Cortex of kidney (tissue), 1 donor: ENCODE measurements at places on chromosomes 4 and X.

DNA sequence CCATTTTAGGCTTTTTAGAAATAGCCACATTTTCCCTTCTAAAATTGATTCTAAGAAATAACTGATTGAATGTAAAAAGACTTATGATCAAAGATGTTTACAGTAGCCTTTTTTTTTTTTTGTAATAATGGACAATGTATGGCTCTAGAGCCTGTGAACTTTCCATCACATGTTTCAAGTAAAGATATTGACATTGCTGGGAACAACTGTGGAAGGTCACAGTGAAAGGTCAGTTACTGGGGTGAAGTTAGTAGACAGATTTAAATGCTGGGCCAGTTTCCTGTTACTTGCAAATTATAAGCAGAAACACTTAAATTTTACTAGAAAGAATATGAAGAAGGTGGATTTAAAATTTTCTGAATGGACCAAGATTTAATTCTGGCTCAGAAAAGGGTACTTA is 18.4 kb downstream of the PAGE2 start:
- no peak for DNase-seq

- no peak for DNase-seq
These were observed 139.5 kb downstream of the CPZ start for GRCh38 chr4:8732092-8732491.

DNA sequence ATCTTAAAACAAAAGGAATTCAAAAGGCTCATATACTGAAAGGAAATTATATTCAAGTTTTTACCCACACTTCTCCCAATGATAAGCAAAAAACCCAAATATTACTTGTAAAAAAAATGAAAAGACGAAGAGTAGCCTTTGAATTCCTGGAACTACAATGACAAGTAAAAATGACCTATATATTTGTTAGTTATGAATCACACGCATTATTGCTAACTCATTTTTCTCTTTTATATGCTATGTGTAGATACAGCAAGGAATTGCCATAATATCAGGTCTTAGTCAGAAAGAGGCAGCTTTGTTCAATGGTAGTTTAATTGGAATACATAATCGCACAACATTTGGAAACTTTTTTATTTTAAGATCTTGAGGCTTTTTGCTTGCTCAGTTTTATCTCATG is 22.7 kb upstream of the ASB5 start:
- no peak for DNase-seq

- DNase-seq: no peak
These were observed 164.9 kb downstream of the MAML3 start for GRCh38 chr4:139988863-139989765.

DNA sequence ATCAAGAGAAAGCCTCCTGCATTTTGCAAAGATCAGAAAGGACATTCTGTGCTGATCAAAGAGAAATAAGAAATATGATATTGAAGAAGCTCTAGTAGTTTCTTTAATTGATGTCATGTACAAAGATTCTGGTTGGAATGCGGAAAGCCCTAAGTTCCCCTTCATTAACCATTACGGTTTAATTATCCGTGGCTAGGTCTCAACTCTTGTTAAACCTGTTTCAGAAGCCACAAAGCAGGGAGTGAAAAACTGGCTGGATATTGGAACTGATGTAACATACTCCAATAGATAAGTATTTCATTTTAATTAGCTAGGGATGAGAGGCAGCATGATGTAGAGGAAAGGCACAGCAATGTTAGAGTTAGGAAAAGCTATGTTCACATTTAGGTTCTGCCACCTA is 55.7 kb downstream of the SPANXN3 start:
- no peak for DNase-seq

GRCh38 chrX:18543738-18544137 is 118.3 kb downstream of the CDKL5 start:
- DNase-seq: no peak

- DNase-seq: no peak
These were observed 542 bp downstream of the RNF150 start for GRCh38 chr4:141132709-141133145.

DNA sequence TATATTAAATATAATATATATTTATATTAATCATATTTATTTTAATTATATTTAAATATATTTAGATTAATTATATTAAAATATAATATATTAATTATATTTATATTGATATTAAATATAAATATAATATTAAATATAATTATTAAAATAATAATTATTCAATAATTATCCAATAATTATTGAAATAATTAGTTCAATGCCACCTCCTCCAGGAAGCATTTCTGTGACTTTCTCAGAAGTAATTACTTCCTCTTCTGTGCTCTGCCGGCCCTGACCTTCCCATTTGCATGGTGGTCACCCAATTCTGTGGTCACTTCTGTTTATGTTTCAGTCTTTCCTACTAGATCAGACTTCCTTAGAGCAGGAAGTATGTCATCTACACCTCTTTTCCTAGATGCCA is 45.8 kb downstream of the EVC2 start:
- no peak for DNase-seq

DNA sequence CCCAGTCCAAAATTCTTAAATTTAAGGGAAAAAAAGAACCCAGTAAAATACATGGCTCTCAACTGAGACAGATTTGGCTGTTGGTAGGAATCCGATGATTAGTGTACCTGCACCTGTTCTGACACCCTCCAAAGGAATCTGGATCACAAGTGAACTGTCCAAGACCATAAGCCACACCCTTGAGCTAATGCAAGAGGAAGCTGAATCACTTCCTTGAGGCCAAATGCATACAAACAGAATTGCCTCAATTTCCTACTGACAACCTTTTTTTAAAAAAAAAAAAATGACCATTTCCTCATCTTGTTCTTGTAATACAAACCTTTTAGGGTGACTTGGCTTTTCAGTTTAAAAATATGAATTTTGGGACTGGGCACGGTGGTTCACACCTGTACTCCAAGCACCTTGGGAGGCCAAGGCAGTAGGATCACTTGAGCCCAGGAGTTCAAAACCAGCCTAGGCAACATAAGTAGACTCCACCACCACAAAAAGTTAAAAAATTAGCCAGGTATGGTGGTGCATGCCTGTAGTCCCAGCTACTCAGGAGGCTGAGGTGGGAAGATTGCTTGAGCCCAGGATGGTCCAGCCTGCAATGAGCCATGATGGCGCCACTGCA is 10.7 kb upstream of the FBXL5 start:
- no peak for DNase-seq

- DNase-seq: no peak
These were observed at the start of gene ALPK1 for GRCh38 chr4:112296949-112297880. TSS of gene ALPK1 (plus strand) at chr4:112297369.

- DNase-seq: no peak
These were observed 40.5 kb upstream of the DCAF8L2 start for GRCh38 chrX:27549688-27550087.

- DNase-seq: no peak
These were observed 1.6 kb upstream of the EXOC1 start for GRCh38 chr4:55851885-55852284.

GRCh38 chr4:142781114-142781513 is 65.0 kb downstream of the INPP4B start:
- no peak for DNase-seq

DNA sequence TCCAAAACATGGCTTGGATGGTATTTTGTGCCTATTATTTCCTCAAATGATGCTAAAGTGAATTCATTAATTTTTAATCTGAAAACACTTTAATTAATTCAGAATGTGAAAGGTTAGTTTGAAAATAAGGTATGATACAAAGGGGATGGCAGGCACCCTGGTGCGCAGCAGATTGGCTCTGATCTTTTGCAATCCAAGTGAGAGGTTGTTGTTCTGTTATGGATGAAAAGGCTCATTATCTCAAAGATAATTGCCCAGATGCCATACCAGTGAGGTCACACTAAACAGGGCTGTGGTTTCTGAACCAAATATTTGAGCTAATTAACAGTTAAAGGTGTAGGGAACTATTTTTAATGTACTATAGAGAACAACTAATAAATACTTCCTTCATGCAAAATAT is 504.9 kb downstream of the RAPGEF2 start:
- no peak for DNase-seq

DNA sequence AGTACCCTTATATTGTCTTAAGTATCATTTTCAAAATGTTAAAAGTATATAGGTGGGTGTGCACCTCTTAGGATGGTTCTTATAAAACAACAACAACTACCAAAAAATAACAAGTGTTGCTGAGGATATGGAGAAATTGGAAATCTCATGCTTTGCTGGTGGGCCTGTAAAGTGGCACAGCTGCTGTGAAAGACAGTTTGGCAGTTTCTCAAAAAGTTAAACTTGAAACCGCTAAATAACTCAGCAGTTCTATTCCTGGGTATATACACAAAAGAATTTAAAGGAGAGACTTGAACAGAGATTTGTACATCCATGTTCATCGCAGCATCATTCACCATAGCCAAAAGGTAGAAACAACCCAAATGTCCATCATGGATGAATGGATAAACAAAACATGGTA is 65.5 kb downstream of the HAND2 start:
- DNase-seq: no peak

GRCh38 chrX:114611018-114611619 is 27.2 kb downstream of the HTR2C start:
- DNase-seq: no peak

DNA sequence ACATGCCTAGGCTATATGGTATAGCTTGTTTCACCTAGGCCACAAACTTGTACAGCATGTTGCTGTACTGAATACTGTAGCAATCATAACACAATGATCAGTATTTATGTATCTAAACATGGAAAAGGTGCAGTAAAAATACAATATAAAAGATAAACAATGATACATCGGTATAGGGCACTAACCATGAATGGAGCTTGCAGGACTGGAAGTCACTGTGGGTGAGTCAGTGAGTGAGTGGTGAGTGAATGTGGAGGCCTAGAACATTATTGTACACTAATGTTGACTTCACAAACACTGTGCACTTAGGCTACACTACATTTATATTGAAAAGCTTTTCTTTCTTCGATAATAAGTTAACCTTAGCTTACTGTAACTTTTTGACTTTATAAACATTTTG is 45.6 kb upstream of the ANK2 start:
- no peak for DNase-seq

DNA sequence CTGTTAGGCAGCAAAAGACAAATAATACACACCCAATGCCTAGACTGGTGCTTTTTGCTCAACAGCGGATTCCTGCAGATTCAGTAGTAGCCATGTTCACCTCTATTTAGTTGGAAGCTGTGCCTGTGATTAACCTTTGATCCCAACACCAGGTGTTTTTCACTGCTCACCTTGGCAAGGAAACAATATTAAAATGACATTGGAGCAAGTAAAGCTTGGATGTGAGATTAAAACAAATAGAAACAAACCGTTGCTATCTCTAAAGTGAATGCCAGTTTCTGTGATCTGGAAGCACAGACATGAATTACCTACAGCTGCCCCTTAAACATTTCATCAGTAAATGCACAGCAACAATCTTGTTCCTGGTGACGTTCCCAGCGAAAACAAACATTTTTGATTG is 35.7 kb downstream of the MAGEB17 start:
- no peak for DNase-seq

DNA sequence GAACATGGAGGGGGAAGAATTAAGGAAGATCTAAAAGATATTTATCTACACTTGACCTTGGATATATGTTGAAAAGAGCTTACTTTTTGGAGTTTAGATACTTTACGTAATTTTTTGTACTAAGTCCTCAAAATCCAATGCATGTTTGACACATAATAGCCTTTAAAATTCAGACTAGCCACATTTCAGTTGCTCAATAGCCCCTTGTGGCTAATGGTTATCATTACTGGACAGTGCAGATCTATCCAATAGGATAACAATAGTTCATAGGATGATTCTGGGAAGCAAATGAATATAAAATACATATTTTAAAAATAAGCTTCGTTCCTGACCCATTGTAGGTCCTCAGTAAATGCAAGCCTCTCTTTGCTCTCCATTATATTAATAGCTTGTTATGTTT is 13.8 kb downstream of the AP1AR start:
- no peak for DNase-seq

DNA sequence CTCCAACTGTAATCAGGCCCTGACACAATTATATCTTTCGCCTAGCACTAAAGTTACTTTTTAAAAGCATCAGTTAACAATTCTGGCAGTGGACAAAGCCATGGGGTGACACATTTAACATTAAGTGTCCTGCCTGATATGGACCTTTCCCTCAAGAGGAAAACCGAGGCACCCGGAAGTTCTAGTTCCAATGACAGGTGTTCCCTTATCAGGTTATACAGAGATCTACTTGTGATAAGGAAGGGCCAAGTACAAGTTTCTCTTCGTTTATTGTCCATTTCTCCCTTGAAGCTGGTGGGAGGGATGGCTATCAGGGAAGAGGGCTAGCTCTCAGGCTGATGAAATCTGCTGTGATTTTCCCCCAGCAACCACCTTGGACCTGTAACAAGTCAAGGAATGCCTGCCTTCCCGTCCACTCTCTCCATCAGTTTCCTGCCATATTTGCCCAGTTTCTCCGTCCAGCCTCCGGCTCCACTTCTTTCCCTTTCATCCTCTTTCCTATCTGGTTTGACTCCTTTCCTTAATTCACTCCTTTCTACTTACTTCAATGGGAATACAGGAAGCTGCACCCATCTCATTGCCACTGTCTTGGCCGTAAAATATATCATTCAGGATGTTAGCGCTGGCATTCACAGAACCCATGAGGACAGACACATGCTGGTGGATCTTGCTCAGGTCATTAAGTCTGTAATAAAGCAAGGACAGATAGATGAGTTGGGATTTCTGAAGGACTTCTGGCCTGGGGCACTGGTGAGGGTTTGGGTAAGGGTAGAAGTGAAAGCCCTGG is 95.0 kb downstream of the DGKK start:
- DNase-seq: no peak

- no peak for DNase-seq
These were observed 466.3 kb upstream of the ACTRT1 start for GRCh38 chrX:128518508-128518907.

GRCh38 chr4:188109157-188109755 is at the start of gene TRIML2:
TSS of gene TRIML2 (minus strand) at chr4:188109603. CDS start at chr4:188105368, 4,235 bp downstream.
- DNase-seq: no peak

DNA sequence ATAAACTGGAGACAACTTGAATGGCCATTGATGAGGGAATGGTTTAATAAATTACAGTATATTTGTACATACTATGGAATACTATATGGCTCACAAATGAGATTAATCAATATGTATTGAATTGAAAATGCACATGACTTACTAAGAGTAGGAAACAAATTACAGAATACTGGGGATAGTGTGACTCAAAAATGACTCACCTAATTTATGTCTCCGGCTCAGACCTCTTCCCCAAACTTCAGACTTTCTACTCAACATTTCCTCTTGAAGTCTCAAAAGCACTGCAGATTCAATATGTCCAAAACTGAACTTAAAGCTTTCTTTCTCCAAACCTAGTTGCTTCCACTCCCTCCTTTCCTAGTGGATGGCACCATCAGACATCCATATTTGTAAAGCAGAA is 28.8 kb upstream of the GRIA3 start:
- DNase-seq: no peak

- DNase-seq: no peak
These were observed 562.3 kb upstream of the NDST4 start for GRCh38 chr4:115675719-115676118.

- no peak for DNase-seq
These were observed 53.3 kb downstream of the MED28 start for GRCh38 chr4:17667653-17668201.

DNA sequence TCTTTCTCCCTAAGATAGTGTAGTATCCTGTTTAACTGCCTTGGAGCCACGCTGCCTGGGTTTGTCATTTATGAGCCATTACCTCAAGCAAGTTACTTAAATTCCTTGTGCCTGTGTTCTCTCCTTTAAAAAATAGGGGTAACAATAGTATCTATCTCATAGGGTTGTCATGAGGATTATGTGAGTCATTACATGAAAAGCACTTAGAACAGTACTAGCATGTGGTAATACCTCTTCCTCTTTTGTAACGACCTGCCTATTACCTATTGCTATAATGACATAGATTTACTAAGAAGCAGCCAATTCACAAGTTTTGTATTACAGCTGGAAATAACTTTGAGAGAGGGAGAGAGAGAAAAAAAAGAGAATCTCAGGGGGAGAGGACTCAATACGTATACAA is 834.7 kb downstream of the RAPGEF2 start:
- DNase-seq: no peak
